NCI-H524 (cell line): ENCODE measurements at places on chromosomes 16 and 17.

DNA sequence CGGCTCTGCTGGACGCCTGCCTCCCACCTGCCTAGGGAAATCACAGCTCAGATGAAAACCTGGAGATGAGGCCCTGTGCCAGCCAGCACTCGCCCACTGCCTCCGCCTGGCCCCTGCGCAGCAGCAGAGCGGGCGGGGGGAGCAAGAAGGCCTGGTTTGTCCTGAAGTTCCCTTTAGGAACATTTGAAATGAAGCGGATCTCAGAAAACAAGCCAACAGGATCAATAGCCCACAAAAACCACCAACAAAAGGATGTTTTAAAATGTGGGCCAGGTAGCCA is 48.0 kb downstream of the RBFOX3 start:
- no peak for DNase-seq

DNA sequence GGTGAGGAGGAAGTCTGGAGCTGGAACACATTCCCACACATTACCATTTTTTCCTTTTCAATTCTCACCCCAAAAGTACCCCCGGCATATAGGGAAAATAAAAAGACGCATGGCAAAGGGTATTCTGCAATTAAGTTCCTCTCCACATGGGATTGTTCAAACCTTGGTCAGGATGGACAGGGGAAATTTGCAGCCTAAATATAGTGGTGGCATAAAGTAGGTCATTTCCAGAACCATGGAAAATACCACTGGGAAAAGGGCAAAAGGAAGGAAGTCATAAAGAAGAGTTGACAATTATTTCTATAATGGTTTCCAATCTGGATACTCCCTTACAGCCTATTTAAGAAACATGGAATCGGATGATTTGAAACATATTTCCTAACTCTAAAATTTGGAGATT is 135.8 kb downstream of the STX8 start:
- DNase-seq = no peak

DNA sequence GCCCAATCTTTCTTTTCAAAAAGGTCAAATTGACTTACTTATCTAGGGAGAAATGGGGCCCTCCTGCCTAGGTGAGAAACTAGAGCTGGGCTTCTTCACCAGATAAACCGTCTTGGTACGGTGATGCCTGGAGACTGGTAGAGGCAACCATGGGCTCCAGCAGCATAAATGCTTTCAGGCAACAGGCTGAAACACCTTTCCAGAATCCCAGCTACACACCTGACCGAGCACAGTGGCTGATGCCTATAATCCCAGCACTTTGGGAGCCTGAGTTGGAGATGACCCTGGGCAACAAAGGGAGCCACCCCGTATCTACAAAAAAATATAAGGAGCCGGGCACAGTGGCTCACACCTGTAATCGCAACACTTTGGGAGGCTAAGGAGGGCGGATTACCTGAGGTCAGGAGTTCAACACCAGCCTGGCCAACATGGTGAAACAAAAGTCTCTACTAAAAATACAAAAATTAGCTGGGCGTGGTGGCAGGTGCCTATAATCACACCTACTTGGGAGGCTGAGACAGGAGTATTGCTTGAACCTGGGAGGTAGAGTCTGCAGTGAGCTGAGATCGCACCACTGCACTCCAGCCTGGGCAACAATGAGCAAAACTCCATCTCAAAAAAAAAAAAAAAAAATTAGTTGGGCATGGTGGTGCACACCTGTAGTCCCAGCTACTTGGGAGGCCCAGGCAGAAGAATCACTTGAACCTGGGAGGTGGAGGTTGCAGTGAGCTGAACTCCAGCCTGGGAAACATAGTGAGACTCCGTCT is 8.0 kb downstream of the TRAF4 start:
- DNase-seq = no peak

DNA sequence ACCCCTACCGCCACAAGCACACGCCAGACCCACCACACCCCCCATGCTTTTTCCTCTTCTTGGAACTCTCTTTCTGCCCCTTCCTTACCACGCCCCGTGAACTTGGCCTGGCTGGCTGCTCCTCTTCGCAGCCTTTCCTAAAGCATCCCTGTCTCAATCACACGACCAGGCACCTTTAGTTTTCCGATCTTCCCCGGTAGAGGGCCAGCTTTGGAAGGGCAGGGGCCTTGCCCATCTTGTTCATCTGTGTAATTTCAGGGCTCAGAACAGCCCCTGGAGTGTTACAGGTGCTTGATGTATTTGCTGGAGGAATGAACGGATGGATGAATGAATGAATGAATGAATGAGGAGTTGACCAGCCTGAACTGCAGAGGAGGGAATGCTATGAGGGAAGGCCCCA is 3.7 kb downstream of the SPPL2C start:
- DNase-seq = peak; percentile 47

DNA sequence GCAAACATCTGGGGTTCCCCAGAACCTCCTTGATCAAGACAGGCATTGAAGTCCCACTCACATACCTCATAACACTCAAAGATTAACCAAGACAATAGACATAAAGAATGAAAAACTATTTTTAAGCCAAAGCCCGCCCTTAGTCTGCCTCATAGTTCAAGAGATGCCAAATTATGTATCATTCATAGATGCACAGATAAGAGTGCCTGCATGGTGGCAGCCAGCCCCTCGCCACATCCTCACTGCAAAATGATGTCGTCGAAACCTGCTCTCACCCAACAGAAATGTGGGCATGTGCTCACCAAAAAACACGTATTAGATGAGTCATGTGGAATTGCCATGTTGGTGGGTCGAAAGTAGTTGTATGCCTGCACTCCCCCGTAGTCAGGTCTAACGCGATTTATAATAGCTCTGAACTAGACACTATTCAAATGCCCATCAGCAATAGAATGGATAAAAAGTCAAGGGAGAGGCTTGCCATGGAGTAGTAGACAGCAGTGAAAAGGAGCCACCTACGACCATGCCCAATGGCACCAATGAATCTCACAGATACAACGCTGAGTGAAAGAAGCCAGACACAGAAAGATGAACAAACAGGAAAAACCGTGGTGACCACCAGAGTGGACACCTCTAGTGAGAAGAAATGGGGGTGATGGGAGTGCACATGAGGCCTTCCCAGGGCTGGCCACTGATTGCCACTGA is 64.8 kb downstream of the C16orf95 start:
- DNase-seq = no peak

- DNase-seq = no peak
Observed at GRCh38 chr17:40485851-40486521, 15.4 kb downstream of the TNS4 start.

- DNase-seq = peak; percentile 99
Observed at GRCh38 chr17:71963351-71963750, 157.5 kb upstream of the SOX9 start.

DNA sequence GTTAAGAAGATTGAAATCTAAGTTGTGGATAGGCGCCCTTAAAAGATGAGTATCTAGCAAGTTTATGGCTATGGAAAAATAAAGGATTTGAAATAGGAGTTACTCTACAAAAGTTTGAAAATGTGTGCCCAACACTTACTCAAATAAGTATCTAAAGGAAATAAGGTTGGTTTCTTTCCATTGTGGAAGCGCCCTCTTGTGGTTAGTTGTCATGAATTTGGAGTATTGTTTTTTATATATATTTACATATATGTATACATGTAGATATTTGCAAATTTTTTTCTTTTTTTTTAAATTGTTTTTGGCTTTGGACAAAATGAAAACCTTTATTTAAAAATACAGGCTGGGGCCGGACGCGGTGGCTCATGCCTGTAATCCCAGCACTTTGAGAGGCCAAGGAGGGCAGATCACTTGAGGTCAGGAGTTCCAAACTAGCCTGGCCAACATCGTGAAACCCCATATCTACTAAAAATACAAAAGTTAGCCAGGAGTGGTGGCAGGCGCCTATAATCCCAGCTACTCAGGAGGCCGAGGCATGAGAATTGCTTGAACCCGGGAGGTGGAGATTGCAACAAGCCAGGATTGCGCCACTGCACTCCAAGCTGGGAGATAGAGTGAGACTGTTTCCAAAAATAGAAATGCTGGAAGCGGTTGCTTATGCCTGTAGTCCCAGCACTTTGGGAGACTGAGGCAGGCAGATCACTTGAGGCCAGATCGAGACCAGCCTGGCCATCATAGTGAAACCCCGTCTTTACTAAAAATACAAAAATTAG is 24.0 kb upstream of the VPS4A start:
- peak; percentile 5 for DNase-seq

DNA sequence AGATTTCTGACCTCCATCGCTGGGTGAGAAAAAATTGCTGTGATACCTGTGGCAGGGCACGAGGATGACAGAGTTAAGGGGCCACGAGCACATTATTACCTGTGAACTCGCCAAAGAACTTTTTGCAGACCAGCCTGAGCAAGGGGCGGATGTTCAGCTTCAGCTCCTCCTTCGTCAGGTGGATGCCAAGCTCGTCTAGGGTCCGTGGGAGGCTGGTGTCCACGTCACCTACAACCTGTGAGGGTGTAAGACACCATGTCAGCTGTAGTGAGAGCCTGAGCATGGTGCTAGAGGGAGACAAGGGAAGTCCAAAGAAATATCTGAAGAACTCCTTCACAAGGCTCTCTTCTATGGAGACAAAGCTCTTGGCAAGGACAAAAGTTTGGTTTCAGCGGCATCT is 17.1 kb downstream of the HIGD1B start:
- no peak for DNase-seq

GRCh38 chr16:20774703-20775362 is 11.0 kb downstream of the ACSM3 start:
- peak; percentile 32 for DNase-seq

- peak; percentile 25 for DNase-seq
Observed at GRCh38 chr16:55842369-55843104, 9.6 kb upstream of the CES1 start.

GRCh38 chr17:37413875-37414519 is 7.3 kb downstream of the TADA2A start:
- DNase-seq = peak; percentile 11

GRCh38 chr17:80307994-80308691 is 47.5 kb downstream of the RNF213 start:
- DNase-seq = peak; percentile 76

DNA sequence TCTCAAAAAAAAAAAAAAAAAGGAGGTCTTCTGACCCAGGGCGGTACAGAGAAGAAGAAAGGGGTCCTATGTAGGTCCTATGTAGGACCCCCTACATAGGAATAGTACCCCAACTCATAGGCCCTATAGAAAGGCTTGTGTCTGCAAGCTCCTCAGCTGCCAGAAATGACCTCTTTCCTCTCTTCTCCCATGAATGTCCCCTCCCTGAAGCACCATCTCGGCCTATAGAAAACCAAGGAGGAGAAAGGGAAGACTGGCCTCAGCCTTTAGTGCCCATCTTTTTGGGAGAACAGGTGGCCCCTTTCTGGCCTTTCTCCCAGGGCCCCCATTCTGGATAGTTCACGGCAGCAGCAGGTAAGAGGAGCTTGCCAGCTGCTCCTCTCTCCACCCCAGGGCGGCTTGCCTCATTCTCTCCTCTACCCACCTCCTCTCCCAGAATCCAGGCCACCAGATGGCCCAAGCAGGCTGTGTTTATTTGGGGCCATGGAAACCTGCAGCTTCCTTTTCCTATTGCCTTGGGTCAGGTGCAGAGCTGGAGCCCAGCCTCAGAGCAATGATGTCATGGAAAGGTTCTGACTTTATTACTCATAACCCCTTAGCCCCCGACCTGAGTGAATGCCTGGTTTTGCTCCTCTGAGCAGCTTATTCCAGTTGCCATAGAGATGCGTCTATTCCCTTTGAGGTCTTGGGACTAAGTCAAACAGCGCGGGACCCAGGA is 1.6 kb upstream of the MRPL58 start:
- DNase-seq = peak; percentile 98

DNA sequence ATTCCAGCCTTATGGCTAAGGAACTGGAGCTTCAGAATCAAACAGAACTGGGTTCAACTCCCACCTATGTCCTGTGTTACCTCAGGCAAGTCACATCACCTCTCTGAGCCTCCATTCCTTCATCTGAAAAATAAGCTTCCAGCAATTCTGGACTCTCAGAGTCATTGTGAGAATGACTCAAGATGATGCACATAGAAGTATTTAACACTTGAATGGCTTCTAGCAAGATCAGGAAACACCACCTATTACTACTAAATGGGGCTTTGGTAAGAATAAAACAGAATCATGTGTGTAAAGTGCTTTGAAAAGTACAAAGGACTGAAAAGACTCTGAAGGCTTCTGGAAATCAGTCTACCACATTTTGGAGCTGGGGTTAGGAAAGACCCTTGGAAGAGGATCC is 30.8 kb upstream of the CALB2 start:
- DNase-seq = no peak

DNA sequence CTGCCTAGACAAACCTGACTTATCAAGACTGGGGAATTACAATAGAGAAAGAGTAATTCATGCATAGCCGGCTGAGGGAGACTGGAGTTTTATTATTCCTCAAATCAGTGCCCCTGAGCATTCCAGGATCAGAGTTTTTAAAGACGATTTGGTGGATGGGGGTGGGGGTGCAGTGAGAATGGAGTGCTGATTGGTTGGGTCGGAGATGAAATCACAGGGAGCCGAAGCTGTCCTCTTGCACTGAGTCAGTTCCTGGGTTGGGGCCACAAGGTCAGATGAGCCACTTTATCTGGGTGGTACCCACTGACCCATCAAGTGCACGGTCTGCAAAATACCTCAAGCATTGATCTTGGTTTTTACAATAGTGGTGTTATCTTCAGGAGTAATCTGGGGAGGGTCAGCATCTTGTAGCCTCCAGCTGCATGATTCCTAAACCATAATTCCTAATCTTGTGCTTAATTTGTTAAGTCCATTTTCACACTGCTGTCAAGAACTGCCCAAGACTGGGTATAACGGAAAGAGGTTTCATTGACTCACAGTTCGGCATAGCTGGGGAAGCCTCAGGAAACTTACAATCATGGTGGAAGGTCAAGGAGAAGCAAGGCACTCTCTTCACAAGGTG is 69.6 kb downstream of the MARF1 start:
- no peak for DNase-seq

DNA sequence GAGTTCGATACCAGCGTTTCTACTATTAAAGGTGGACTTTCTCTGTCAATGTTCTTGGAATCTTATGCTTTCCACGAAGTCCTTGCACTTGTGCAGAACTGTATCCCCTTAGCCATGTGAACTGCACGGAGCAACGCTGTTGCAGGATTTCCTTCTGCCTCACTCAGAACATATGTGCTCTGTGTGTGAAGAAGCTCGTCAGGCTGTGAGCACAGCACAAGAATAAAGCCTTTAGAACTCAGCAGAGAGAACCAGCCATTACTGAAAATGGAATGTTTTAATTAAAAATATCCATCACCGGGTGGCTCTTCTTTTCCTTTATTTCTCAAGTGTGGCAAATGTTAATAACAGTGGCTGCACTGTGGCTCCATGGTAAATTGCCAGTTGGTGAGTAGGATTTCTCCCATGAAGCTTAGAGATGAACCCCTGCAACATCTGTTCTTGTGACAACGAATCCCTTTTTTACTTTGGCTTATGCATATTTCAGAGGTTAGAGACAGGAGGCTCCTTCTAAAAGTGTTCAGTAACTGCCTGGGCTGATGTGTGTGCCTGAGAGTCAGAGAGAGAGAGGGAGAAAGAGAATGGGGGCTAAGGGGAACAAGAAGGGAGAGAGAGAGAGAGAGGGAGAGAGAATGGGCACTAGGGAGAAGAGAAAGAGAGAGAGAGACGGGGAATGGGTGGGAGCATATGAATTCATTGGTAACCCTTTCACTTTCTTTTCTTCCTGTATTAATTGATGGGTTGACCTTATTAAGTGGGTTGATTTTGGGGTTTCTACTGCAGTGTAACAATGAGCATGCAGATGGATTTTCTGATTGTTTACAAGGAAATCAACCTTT is 50.0 kb downstream of the RPTOR start:
- peak; percentile 87 for DNase-seq

GRCh38 chr17:32755045-32755805 is 121.7 kb downstream of the MYO1D start:
- DNase-seq = peak; percentile 23
